Epithelial cell of proximal tubule (primary cell): ENCODE measurements at places on chromosomes 7 and 10.

GRCh38 chr7:107744345-107744750 is 406 bp downstream of the CBLL1 start:
- no peak for DNase-seq

GRCh38 chr7:129093867-129094456 is 39.1 kb upstream of the TNPO3 start:
- no peak for DNase-seq

DNA sequence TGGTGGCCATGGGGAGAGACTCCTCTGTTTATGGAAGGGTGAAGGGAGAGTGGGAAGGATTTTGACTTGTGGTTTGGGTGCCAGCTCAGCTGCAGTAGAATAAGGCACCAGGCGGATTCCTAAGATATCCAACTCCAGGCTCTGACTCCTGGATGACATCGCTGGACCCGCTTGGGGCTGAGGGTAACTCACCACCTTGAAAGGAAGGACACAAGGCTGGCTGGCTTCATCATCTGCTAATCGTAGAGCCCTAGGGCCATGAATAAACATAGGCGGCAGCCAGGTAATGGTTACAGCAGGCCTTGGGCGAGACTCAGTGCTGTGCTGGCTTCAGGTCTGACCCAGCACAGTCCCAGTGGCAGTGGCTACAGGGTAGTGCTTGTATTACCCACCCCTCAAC is 16.7 kb upstream of the LIPK start:
- DNase-seq: no peak

DNA sequence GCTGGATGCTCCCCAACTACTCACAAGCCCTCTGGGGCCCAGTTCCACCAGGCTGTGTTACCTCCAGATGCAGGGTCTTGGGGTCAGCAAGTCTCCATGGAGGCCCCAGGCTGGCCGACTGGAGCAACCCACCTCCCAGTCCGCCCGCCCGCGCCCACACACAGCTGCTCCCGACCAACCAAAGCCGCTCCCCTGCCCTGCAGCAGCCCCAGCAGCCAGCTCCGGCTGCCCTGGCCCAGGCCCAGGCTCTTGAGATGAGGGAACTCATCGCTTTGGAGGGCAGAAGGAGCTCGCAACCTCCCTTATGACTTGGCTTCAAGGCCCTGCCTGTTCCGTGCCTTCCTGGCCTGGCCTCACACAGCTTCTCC is 47.2 kb downstream of the LRRC20 start:
- DNase-seq: no peak

- no peak for DNase-seq
Measured at GRCh38 chr10:13308096-13308495, 8.2 kb upstream of the PHYH start.

DNA sequence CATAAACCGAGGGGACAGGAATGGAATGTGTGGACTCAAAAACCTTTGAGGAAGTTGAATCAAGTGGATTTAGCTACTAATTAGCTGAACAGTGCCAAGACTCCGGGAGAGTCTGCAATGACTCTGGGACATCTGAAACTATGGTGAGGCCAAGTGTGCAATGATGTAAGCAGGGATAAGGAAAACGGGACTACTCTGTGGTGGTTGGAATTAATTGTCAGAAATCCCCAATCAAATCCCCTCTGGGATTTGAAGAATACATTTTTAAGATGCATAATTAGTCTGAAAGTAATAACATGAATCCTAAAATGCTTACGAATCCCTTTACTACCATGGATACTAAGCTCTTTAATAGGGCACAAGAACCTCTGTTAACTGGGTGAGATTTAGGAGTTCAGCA is 602.8 kb downstream of the NRG3 start:
- no peak for DNase-seq

DNA sequence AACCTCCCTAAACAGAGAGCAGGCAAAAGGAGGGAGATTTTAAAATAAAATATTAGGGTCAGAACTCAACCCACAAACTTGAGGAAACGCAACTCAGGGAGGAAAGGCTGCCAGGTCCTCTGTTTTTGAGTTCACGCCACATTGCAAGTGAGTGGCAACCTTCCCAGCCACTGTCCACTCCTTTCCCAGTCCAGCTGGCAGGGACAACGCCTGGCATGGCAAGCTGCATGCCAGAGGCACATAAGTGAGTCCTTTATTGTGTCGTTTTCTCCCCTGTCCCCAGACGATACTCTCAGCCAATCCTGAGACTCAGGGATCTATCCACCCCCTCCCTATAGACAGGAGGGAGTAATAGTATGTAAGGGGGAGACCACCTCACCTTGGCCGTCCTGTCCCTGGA is 22.4 kb downstream of the FBXW4 start:
- DNase-seq: no peak

GRCh38 chr7:133108023-133108422 is 26.1 kb upstream of the CHCHD3 start:
- DNase-seq: no peak

GRCh38 chr10:82910301-82910700 is 1035.3 kb downstream of the NRG3 start:
- no peak for DNase-seq

GRCh38 chr10:14550471-14550981 is 219.8 kb upstream of the FRMD4A start:
- DNase-seq: no peak

GRCh38 chr7:144824360-144824759 is 11.5 kb downstream of the TPK1 start:
- peak; percentile 90 for DNase-seq

DNA sequence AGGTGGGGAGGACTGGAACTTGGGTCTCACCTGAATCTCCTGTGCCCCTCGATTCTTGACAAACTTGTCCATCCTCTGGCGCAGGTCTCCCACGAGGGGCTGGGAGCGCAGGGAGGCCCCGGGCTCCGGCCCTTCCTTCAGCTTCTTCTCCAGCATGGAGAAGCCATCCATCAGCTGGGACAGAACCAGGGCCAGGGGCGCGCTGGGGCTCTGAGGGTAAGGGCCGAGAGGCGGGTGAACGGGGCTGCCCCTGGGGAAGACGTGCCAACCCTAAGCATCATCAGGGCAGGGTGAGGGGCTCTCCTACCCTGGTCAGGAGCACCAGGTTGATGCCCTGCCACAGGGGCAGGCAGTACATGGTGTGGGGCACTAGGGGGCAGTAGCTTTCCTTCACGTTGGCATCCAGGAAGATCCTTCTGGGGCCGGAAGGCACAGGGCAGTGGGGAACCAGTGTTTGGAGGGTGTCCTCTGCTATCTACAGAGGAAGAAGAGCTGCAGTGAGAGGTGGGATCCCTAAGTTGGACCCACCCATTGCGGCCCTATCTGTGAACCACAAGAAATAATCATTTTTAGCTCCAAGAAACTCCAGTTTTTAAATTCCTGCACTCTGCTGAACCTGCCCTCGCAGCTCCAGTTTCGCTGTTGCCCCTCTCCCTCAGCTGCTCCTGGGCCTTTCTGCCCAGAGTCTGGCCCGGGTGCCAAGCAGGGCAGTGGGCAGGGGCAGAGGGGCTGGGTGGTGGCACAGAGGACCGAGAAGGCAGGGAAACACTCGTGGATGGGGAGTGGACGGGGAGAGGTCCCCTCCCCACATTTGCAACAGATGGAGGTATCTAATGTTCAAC is 10.8 kb upstream of the PYROXD2 start:
- no peak for DNase-seq

GRCh38 chr10:78049851-78050250 is 16.2 kb downstream of the RPS24 start:
- DNase-seq: no peak

- no peak for DNase-seq
Measured at GRCh38 chr10:11264296-11265048, 246.8 kb downstream of the CELF2 start.
